ENCODE measurements at places on chromosomes 1 and 21. TPM values are rescaled to one million over a fixed set of nuclear protein-coding genes. Genes with fewer than 3 reads are reported as not detected.
A peak's percentile ranks its signal among the peaks of the same experiment; 100 is the strongest.

DNA sequence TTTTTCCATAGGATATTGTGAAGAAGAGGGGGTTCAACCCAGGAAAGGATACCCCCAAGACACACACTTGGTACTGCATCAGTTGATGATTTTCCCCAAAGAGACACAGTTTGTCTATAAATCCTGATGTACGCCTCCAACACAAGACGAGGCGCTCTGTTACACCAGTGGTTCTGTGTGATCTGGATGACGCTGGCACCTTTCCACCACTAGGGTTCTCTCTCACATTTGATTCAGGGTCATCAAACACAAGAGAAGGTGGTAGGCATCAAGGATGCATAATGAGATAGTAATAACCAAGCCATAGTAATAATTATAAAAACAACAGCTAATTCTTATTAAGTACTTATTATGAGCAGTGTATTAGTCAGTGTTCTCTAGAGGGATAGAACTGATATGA is 508.8 kb upstream of the ZP4 start:
- no peaks in the 10 kb centered on the region for H3K36me3 ChIP-seq
- no peaks in the 10 kb centered on the region for H3K27me3 ChIP-seq
- no peak overlapping the region for H3K27ac ChIP-seq
- H3K4me1 ChIP-seq = no peaks in the 10 kb centered on the region

DNA sequence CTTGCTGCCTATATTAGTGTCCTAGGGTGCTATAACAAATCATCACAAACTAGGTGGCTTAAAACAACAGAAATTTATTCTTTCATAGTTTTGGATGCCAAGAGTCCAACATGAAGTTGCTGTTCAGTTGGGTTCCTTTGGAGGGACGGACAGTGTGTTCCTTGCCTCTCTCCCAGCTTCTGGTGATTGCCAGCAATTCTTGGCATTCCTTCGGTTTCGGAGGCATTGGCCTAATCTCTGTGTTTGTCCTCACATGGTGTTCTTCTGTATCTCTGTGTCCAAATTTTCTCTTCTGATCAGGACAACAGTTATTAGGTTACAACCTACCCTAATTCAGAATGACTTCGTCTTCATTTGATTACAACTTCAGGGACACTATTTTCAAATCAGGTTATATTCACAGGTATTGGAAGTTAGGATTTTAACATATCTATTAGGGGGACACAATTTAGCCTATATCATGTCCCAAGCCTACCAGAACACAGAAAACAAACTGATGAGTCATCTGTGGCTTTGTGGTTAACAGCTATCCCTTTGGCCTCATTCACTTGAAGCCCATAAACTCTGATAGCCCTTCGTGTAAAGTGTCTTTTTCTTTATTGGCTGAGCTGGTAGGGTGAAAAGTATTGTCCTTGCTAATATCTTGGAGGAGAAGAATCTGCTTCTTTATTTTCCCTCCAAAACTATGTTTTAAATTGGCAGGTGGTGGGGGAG is 83.2 kb upstream of the PAPPA2 start:
- no peaks in the 10 kb centered on the region for H3K4me1 ChIP-seq
- no peak overlapping the region for H3K4me3 ChIP-seq
- no peak overlapping the region for H3K27ac ChIP-seq
- no peak for DNase-seq
- no peaks in the 10 kb centered on the region for H3K36me3 ChIP-seq

DNA sequence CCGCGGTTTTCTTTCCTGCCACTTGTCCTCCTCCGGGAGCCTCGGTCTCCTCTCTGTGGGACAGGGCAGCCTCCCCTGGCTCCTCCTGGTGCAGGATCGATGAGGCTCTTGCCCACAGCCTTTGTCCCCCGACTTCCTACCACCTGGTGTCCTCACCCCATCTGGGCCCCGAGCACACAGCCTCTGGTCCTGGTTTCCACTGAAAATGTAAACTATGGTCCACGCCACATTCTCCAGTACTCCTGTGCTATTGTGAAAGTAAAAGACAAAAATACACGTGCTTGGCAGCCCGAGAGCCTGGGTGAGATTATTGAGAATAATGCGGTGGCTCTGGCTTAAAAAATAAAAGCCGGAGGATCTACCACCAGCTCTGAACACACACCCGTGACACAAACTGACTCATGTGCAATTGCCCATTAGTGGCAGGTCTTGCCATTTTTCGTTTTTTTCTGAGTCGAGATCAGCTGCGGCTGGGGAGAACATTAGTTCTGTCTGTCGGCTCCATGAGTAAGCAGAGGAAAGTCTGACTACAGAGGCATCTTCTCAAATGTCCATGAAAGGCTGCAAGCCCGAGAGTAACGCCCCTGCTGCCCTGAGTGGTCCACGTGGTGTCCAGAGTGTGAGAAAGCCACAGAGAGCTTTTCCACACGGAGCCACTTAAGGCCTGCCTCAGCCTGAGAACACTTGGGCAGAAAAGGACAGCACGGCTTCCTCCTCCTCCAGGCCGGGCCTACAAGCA is 5.7 kb upstream of the COL6A2 start:
- DNase-seq = no peak
- H3K27me3 ChIP-seq = no peaks in the 10 kb centered on the region
- H3K36me3 ChIP-seq = no peaks in the 10 kb centered on the region
- H3K27ac ChIP-seq = no peak overlapping the region

The CATSPERE gene
- 0.26 TPM for total RNA-seq

- DNase-seq = no peak
- 0 out of 2 replicates have a peak, but pooled peaks cover 3% of the 10 kb centered on the region for H3K27me3 ChIP-seq
- H3K4me3 ChIP-seq = no peak overlapping the region
These were observed 98.1 kb downstream of the ADSS2 start for GRCh38 chr1:244353551-244354091.

GRCh38 chr1:226125097-226125630 is 61.4 kb downstream of the ACBD3 start:
- peak; percentile 95 for DNase-seq
- no peak overlapping the region for H3K27ac ChIP-seq
- H3K27me3 ChIP-seq = no peaks in the 10 kb centered on the region
- peaks cover 52% of the 10 kb centered on the region for H3K4me1 ChIP-seq
- no peak overlapping the region for H3K4me3 ChIP-seq
- H3K36me3 ChIP-seq = no peaks in the 10 kb centered on the region

The ESPN gene
- not detected for total RNA-seq

GRCh38 chr1:240833075-240833474 is 221.1 kb upstream of the GREM2 start:
- H3K27ac ChIP-seq = no peak overlapping the region
- H3K27me3 ChIP-seq = no peaks in the 10 kb centered on the region
- H3K4me3 ChIP-seq = no peak overlapping the region

DNA sequence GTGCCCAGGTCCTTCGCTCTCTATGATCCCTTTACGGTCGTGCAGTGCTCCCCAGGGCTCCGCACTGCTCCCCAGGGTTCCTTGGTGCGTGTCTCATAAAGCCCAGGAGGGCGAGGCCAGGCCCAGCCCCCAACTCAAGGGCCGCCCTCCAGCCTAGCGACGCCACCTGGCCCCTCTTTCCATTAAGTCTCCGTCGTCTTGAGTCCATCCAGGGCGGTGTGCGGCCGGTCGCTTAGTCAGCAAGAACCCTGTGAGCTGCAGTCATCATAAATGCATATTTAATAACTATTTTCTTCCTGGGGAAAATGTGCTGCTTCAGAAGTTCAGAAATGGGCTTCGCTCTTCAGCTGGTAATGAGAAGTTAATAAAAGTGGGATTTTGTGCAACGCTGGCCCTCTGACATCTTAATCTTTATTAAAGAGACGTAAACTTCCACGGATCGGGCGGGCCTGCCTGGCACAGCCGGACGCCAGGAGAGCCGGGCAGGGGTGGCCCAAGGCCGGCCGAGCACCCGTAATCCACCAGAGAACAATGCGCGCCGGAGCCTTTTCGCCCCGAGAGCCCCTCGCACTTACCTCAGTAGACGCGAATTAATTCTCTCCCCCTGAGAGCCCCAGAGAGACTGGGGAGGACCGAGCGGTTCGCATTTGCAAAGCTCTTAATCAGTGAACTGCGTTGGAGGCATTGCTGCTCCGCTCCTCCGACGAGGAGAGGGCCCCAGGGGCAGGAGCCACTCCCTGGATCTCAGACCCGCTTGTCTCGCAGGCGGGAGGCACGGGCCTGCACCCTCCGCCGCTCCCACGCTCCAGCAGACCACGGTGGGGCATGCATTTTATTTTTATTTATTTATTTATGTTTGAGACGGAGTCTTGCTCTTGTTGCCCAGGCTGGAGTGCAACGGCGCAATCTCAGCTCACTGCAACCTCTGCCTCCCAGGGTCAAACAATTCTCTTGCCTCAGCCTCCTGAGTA is 188.3 kb upstream of the ARHGEF16 start:
- no peak overlapping the region for H3K4me3 ChIP-seq
- H3K4me1 ChIP-seq = no peaks in the 10 kb centered on the region
- no peak overlapping the region for H3K27ac ChIP-seq

GRCh38 chr1:46575300-46575699 is 23.9 kb upstream of the KNCN start:
- no peaks in the 10 kb centered on the region for H3K36me3 ChIP-seq
- no peak overlapping the region for H3K27ac ChIP-seq
- H3K4me3 ChIP-seq = no peak overlapping the region
- DNase-seq = no peak
- no peaks in the 10 kb centered on the region for H3K27me3 ChIP-seq
